NCI-H69 (cell line): ENCODE measurements at places on chromosomes 5 and 9.

- DNase-seq, result no peak
Observed at GRCh38 chr9:81314490-81314889, 374.9 kb downstream of the TLE1 start.

DNA sequence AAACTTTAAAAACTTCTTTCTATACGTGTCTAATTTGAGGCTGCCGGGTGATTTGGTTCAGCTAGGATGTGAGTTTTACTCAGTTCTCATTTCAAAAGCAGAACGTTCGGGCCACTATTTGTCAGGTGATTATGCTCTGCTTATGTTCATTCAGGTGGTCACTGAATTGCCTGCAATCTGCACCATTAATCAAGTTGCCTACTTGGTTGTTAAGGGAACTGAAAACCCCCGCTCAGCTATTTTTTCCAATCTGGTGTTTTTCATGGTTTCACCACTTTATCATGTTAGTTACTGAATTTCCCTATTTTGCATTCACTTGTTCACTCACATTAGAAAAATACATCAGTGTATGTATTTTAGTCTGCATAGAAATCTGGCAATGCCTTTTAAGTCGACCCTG lies 523.0 kb downstream of the CSNK1G3 start:
- DNase-seq, result peak; percentile 58

- DNase-seq, result peak; percentile 67
Observed at GRCh38 chr9:13446286-13446937, 166.9 kb upstream of the MPDZ start.

- peak; percentile 45 for DNase-seq
Observed at GRCh38 chr9:82404881-82405280, 416.3 kb downstream of the SPATA31D1 start.

DNA sequence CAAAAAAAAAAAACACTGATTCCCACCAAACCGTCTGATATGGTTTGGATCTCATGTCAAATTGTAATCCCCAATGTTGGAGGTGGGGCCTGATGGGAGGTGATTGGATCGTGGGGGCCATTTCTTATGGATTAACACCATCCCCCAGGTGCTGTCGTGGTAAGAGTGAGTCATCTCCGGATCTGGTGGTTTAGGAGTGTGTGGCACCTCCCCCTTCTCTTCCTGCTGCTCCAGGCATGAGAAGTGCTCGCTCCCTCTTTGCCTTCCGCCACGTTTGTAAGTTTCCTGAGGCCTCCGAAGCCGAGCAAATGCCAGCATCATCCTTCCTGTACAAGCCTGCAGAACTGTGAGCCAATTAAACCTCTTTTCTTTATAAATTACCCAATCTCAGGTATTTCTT lies 45.2 kb downstream of the HSD17B3 start:
- no peak for DNase-seq

GRCh38 chr5:35672995-35673394 lies 55.3 kb downstream of the SPEF2 start:
- DNase-seq, result no peak

GRCh38 chr9:28056006-28056405 lies 482.7 kb upstream of the C9orf72 start:
- no peak for DNase-seq

DNA sequence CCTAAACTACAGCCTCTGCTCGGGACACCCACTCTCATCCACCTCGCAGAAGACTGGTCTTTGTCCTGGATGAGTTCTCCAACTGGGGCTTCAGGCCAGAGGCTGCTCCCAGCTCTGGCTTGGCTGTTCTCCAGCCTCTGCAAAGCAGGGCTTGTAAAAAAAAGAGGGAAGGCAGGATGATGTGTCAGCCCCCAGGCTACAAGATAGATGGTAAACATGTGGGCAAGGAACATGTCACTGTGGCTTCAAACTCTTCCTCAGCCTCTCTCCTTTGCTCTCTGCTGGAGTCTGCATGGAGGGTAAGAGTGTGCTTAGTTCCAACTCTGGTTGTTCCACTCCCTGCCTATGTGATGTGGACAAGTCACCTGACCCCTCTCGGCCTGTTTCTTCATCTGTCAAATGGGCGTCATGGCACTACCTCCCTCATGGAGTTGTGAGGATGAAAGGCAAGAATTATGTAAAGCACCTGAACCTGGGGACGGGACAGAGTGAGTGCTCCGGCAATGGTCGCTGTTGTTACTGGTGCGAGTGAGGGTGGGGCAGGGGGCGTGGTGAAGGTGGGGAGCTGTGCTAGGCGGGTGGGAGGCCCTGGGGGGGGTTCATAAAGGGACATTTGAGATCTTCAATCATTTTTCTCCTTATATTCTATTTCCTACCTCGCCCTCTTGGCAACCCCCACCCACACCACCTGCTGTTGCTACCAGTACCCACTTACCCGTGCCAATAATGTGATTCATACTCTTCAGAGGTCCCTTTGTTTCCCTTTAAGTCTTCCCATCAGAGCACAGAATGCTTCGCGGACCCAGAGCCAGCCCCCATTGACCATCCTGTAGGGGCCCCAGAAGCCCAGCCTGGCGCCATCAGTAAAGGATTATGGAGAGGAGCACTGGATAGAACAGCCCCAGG lies 6.8 kb upstream of the ZNF79 start:
- peak; percentile 44 for DNase-seq

DNA sequence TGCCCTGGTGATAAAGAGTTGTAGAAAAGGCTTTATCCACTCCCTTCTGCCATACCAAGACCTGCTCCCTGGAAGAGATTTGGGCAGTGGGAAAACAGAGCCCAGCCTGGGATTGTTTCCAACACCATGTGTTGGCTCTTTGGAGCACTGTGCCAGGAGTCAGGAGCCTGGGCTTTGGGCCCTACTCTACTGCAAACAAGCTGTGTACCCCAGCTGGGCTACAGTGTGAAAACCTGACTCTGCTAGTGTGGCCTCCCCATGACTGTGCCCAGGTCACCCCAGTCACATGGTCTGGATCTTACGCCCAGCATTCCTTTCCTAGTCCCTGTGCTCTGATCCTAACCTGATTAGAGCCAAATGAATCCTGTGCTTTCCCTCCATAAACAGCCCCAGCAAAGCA lies 39.3 kb upstream of the SHB start:
- DNase-seq, result no peak

DNA sequence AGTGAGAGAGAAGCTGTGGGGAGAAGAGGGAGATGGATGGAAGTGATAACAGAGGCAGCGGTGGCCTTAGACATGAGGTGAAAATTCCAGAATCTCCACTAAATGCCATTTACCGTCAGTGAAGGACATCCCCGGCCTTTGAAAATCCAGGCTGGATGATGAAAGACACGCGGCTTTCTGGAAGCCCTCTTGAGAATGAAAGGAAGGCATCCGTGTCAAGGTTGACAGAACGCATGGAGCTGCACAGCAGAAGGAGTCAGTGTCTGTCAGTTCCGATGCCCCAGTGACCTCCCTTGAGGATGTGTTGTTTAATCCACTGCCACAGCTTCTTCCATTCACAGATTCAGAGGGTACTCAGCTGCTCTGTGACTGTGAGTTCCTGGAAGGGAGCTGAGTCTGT lies 114.9 kb downstream of the ICE1 start:
- no peak for DNase-seq

DNA sequence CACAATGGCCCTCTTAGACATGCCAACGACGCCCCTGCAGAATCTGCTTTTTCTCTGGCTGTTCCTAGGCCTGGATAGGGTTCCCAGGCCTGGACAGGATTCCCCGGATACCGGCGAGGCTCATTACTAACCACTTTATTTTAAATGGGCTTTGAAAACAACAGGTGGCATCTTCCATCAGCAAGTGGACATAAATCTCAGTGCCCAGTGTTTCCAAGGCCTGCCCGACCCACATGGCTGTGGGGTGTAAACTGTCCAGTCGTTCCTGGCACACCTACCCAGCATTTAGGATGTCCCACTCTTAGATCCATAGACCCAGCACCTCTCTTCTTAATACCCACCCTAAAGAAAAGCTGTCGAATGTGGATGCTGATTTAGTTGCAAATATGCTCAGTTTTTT lies 896 bp downstream of the CMBL start:
- peak; percentile 72 for DNase-seq

- peak; percentile 41 for DNase-seq
Observed at GRCh38 chr5:7886849-7887475, 18.0 kb downstream of the MTRR start.

GRCh38 chr5:55692509-55692908 lies 19.6 kb downstream of the SLC38A9 start:
- DNase-seq, result no peak

DNA sequence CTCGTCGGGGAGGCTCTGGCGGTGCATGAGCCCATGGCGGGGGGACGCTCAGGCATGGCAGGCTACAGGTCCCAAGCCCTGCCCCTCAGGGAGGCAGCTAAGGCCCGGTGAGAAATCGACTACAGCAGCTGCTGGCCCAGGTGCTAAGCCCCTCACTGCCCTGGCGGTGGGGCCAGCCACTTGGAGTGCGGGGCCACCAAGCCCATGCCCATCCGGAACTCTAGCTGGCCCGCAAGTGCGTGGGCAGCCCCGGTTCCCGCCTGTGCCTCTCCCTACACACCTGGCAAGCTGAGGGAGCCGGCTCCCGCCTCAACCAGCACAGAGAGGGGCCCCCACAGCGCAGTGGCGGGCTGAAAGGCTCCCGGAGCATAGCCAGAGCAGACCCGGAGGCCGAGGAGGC lies 1896.9 kb upstream of the CDH6 start:
- DNase-seq, result no peak

DNA sequence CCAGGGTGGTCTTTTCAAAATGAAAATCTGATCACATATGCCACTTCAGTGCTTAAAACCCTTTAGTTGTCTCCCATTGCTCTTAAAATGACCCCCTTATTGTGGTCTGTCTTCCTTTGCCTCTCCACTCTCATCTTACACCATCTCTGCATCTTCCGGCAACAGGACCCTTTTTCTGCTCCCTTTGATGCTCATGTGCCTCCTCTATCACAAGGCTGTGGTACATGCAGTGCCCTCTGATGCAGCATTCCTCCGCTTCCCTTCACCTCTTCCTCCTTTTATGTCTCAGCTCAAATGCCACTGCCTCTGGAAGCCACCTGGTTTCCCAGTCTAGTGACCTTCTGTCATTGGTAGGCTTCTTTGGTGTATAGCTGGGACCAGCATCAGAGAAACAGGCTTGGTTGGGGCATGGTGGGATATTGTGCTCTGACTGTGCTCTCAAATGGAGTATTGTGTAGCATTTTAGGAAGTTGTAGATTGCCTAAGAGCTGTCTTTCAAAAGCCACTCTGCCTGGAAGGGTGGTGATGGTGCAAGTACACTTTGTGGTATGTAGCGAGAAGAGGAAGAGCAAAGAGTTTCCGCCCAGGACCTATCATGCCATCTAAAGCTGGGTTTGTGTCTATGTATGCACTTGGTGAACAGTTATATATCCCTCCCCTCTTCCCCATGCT lies 28.1 kb downstream of the ARHGAP26 start:
- no peak for DNase-seq

- no peak for DNase-seq
Observed at GRCh38 chr5:1064383-1065142, 47.3 kb downstream of the SLC12A7 start.

- no peak for DNase-seq
Observed at GRCh38 chr9:113803811-113804589, 72.1 kb upstream of the ZNF618 start.

- DNase-seq, result no peak
Observed at GRCh38 chr9:68995776-68996175, 18.1 kb downstream of the PRKACG start.

DNA sequence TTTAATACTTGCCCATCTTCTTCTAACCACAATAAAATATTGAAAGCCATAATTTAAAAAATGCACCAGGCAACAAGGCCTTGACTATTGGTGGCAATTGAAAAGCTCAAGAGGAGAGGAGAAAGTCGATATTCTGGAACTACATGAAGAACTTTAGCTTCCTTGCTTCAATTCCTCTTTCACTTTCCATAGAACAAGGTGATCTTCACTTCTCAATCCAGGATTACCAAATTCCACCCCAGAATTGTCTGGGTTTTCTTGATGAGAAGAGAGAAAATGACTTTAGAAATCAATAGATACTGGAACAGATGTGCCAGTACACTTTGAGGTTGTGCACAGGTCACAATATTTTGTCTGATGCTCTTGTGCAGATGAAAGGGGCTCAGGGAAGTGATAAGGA lies 52.2 kb downstream of the PTCD2 start:
- no peak for DNase-seq

DNA sequence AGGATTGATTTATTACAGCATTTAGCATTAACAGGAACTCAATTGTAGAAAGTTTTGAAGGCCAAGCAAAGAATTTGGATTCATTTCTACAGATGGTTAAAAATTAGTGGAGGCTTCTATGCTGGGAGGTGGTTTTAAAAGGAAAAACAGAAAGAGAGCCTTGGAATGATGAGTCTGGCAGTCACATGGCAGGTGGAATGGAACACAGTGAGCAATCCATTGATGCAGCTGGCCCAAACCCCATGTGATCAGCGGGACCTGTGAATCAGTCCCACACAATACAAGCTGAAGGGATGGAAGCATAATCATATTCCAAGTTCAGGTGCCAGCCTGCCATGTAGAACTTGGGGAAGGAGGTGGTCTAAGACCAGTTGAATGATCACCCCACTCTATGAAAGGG lies 147.9 kb downstream of the PIP5K1B start:
- DNase-seq, result no peak

- DNase-seq, result peak; percentile 20
Observed at GRCh38 chr5:172110921-172111851, 76.8 kb downstream of the STK10 start.

- no peak for DNase-seq
Observed at GRCh38 chr5:5288201-5288600, 134.3 kb upstream of the ICE1 start.

GRCh38 chr9:92404042-92404836 lies at the start of gene OGN:
TSS of gene OGN (minus strand) at chr9:92404578. CDS start at chr9:92403407, 1,171 bp downstream.
- DNase-seq, result peak; percentile 25

GRCh38 chr5:126659805-126660482 lies 59.2 kb downstream of the PHAX start:
- no peak for DNase-seq

- DNase-seq, result no peak
Observed at GRCh38 chr5:66841264-66841663, 245.1 kb downstream of the MAST4 start.

GRCh38 chr5:42666869-42667268 lies 89.7 kb upstream of the CCDC152 start:
- DNase-seq, result no peak

- DNase-seq, result no peak
Observed at GRCh38 chr5:90638878-90639277, 80.3 kb downstream of the ADGRV1 start.

DNA sequence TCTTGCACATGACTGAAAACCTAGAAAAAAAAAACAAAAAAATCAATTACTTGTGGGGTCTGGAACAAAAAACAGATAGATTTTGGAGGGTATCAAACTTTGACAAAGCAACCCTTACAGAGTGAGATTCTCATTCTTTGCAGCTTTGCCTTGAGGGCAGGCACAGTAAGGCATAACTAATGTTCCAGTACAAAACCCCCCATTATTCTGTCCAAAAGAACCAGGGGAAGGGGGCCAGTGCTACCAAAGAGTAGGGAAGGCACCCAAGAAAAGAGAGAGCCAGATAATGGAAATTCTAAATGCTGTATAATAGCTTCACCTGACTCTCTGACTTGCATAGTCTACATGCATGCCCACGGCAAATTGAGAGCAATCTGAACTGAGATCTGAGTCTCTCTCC lies 12.9 kb downstream of the POLK start:
- no peak for DNase-seq
